Dorsolateral prefrontal cortex (tissue), 122 donors: ENCODE measurements at places on chromosomes 4 and X. TPM values are rescaled to one million over a fixed set of nuclear protein-coding genes. Genes with fewer than 3 reads are reported as not detected.

The TGIF2LX gene
- not detected for total RNA-seq

DNA sequence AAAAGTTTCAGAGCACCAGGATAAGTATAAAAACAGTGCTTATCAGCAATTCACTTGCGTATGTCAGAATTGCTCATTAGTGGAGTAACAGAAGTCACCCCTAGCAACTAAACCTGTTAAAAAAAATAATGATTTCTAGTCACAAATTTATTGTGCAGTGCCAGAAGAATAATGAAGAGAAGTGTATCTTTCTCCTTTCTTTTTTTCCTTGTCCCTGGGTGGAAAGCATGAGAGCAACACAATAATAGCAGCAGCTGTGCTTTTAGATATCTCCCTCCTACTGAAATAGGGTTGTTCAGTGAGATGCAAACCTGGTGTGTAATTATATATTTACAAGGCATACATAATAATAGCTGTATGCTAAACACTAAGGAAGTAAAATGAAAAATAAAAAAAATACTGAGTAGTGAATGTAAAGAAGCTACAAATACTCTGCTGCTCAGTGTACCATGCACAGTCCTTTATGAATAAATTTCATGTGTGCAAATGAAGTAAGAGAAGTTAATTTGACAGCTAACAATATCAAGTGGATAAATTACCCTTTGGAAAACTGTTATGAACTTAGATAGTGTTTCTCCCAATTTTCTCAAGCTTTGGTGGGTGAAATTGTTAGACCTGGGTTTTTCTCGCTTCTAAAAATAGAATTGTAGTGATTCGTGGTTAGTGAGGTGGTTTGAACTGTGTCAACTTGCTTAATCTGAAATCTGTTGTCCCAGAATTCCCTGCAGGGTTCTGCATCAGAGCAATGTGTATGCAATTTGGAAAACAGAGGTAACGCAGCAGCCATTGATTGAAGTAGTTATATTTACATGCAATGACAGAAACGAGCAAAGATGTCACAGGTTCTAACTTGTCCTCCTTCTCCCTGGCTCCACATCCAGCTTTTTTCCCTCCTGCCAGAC lies 125.7 kb upstream of the NDST3 start:
- no peak for DNase-seq

DNA sequence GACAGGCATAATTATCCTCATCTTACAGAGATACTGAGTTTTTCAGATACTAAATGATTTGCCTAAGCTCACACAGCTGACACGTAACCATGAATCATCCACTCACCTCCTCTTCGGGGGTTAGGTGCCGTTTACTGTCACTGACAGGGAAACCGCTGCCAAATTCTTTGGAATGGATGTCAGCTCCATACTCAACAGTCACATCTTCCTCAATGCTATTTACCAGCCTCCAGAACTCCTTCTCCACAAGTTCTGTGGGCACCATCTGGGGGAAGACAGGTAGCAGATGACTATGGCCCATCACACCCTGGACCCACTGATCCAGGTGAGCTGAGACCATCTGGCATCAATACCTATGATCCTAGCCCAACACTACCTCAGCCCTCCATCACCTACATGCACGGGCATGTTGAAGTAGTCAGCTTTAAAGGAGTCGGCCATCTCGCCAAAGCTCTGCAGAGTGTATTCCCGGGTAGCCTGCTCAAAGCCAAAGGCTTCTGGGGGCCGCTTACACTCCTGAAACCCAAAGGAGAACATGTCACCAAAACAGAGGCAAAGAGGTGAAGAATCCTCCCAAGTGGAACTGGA lies 13.5 kb downstream of the KDM5C start:
- DNase-seq: no peak

The STK32B gene
- total RNA-seq: 3.2 TPM

DNA sequence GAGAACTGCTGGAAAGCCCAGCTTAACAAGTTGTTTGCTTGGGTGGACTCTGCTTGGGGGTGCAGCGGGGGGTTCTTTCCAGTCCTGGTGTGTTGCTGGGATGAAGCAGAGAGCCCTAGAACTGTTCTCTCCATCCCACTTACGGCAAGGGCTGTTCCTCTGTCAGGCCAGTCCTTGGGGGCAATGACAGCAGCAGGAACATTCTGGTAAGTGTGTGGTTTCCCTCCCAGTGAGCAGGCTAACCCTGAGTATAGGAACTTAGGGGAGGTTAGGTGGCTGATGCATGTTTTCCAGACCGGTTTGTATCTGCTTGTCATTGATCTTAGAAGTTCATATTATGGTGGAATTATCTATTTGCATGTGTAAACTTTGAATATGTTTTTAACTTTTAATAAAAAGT lies 46.9 kb upstream of the TLR2 start:
- DNase-seq: no peak

DNA sequence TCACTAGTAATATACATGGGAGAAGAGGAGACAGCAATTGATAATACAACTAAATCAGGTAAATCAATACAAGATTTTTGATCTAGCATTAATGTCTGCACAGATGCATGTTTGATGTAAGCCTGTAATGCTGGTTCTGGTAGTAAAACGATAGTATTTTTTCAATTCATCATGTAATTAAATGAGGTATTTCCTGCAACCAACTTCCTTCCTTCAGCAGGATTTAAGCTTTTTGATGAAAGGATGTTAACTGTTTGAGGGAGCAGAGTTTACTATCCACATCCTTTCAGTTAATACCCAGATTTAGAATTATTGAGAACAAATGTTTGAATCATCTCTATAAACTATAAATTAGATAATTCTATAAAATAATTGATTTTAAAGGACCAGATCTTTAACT lies 31.4 kb upstream of the NFKB1 start:
- no peak for DNase-seq

DNA sequence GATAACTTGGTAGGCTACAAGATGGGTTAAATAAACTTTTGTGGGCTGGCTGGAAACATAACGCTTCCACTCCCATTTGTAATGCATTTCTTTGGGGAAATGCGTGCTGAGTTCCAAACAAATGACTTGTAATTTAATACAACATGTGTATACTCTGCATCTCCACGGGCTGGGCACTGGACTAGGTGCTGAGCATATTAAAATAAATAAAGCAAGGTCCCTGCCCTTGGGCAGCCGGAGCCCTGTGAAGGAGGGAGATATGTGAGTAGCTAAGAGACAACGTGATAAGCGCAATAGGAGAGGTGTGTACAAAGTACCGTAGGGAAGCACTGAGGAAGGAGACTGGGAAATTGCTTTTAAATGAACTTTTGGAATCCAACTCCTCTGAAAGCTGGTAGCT lies 147.2 kb upstream of the RBPJ start:
- DNase-seq: no peak

DNA sequence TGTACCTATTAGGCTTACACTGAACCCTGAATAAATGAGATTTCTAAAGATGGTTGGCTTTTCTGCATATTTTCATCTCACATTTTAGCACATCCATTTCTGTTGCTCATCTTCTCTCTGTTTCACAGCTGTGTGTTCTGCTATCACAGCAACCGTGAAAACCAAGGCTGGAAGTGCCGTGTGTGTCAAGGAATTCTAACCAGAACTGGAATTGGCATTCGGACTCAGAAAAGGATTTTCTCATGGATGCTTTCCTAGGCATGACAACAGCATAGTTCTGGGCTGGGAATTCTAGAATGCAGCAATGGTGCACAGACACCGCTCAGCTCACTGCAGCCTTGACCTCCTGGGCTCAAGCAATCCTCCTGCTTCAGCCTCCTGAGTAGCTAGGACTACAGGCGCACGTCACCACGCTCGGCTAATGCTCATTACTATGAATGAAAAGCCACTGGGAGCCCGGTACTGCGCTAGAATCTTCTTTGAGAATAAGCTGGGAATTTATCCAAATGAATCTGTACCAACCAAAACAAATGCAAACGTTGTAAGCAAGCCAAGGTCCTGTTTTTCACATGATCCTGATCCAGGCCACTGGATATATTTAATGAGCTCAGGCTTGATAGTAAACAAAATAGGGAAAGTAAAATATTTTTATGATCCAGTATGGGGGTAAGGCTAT lies 105.2 kb downstream of the RBM47 start:
- DNase-seq: no peak

GRCh38 chrX:70336767-70337166 lies 46.9 kb downstream of the KIF4A start:
- DNase-seq: no peak

- DNase-seq: no peak
Measured at GRCh38 chrX:108772549-108772948, 36.2 kb upstream of the IRS4 start.

DNA sequence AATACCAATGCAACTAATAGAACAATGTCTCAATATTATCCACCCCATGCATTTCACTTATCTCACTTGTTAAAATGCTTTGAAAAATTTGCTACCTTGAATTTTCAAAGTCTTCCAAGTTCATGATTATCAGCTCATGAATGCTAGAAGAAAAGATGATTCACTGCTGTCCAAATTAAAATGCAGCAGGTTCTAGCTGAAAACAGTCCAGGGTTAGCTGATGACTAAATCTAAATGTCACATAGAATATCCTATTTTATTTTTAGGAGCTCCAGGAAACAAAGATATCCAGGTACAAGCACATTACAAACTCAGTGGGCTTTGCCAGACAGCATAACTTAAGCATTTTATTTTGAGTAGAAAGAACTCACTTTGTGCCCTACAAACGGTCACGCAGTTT lies 38.0 kb upstream of the SPARCL1 start:
- DNase-seq: no peak

The TEX13D gene
- total RNA-seq: not detected

DNA sequence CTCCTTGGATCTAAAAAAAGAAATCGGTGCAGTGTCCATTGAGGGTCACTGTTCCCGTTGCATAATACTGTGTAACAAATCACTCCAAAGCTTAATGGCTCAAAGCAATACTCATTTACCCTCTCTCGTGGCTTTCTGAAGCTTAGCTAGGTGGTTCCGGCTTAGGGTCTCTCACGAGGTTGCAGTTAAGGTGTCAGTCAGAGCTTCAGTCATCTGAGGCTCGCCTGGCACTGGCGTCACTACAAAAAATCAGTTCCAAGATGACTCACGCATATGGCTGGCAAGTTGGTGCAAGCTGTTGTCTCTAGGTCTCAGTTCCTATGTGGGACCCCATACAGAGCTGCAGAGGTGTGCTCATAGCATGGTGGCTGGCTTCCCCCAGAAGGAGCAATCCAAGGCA lies 91.0 kb downstream of the BEND2 start:
- no peak for DNase-seq
